H4 (cell line): ENCODE measurements at places on chromosomes 6 and 20. TPM values are rescaled to one million over a fixed set of nuclear protein-coding genes. Genes with fewer than 3 reads are reported as not detected.

- DNase-seq, result no peak
These were observed 197.5 kb downstream of the FRK start for GRCh38 chr6:115863211-115863610.

Gene PAX1
- not detected in 2 replicates for total RNA-seq

GRCh38 chr6:26329763-26330511 is 35.1 kb upstream of the BTN3A2 start:
- peak; percentile 56 for DNase-seq

GRCh38 chr6:170149681-170150589 is 140.9 kb downstream of the DLL1 start:
- no peak for DNase-seq

DNA sequence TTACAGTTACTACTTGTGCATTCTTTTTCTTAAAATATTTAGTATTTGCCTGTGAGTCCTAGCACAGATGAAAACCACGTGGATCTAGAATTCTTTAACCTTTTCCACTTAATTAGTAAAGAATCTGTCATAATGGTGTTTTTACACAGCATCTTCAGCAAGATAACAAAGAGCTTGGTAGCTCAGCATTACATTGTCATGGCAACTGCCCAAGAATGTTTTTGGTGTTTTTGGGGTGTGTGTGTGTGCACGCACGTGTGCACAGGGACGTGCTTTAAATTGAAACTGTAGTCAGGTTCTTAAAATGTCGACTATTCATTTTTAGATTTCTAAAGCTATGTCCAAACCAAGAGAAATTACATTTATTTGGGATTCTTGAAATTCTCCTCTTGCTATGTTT is 108.0 kb downstream of the FIG4 start:
- DNase-seq, result no peak

DNA sequence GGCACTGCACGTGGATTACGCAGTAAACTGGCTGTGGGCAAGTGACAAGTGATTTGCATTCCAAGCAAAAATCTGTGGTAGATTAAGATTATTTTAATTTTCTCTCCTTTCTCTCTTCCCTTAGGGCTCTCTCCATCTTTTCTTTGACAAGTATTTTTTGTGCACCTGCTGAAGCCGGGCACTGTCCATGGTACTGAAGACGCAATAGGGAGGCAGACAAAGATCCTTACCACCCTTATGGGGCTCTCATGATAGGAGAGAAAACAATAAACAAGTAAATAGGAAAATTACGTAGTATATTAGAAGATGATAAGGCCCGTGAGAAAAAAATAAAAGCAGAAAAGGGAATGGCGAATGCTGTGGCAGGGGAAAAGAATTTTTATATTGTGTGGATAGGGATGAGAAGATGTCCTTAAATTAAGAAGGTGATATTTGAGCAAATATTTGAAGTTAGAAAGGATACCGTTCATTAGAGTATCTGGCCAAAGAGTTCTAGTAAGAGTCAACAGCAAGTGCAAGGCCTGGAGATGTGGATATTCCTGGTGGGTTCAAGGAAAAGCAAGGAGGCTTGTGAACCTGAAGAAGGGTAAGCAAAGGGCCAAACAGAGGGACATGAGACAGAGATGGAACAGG is 146.0 kb downstream of the LAMP5 start:
- DNase-seq, result no peak

DNA sequence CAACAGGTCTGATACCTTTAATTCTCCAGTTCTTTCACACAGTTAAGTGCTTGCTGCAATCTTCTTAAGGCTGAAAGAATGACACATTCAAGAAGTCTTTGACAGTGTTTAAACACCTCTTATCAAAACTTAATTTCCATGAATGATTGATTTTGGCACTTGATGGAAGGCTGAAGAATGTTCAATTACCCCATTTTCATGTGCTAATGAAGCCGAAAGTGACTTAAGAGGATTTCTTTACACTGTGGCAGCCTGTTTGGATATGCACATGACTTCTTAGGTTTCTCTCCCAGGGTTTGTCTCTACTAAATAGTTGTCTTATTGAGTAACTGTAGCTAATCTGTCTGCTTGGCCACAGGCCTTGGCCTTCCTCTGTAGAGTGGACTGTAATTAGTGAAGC is 81.1 kb upstream of the PRDM1 start:
- DNase-seq, result no peak

- DNase-seq, result no peak
These were observed 1252.8 kb upstream of the GJE1 start for GRCh38 chr6:140879946-140880345.

DNA sequence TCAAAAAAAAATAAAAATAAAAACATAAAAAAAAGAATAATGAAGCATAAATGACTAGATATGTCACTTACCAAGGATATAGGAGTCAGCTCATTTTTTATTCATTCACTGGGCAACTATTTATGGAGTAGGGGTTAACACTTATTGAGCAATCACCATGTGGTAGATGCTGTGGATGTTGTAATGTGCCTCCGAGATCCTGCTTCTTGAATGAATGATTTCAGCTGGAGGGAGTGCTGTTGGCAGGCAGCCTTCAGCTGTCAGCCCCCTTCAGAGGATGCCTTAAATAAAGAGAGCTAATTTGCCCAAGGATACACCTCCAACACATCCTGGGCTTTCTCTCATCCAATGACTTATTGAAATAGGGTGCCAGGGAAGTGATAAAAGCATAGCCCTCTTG is 229.5 kb upstream of the DTNBP1 start:
- no peak for DNase-seq

Gene C4B
- total RNA-seq, result 6.5 and 10.9 TPM in 2 replicates
